Stimulated activated CD8-positive, alpha-beta memory T cell treated with anti-CD3 and anti-CD28 coated beads, Interleukin-7, amount 100 ng/mL, for 1 hour (primary cell): ENCODE measurements at places on chromosomes 13 and 19.
A peak's percentile ranks its signal among the peaks of the same experiment; 100 is the strongest.

GRCh38 chr13:75986818-75987217 is 350.7 kb downstream of the LMO7 start:
- no peak for DNase-seq

GRCh38 chr13:38944219-38944618 is 46.4 kb downstream of the STOML3 start:
- DNase-seq, result no peak

- no peak for DNase-seq
Observed at GRCh38 chr13:76293751-76294150, 592.5 kb downstream of the KCTD12 start.

DNA sequence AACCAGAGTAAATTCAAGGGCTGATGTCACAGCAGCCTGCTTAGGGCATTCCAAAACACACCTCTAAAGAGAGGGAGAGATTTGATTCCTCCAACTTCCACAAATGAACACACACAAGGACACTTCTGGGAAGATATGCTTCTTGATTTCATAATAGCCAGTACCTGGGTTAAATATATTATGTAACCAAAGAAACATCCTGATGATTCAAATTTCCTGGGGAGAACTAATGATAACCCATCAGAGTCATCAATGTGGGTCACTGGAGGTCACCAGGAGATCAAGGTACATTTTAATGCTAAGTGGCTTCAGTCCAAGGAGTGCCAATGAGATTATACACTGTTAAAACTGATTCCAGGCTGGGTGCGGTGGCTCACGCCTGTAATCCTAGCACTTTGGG is 54.0 kb upstream of the DOCK9 start:
- DNase-seq, result no peak

DNA sequence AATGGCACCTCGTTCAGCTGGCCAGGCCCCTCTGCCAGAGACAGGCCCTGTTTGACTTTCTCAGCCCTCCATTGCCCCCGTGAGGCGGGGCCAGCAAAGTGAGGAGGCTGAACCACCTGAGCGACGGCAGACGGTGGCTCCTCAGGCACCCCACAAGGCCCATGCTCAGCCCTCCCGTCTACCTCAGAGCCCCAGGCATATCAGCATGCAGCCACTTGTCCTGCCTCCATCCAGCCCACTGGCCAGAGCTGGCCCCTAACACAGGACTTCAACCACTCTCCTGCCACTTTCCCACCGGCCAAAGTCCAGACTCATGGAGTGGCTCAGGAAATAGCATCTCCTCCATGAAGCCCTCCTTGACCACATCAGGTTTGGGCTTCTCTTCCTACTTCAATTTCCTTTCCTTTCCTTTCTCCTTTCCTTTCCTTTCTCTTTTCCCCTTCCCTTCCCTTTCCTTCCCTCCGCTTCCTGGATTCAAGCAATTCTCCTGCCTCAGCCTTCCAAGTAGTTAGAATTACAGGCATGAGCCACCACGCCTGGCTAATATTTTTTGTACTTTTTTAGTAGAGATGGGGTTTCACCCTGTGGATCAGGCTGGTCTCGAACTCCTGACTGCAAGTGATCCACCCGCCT is 9.3 kb downstream of the SLC7A10 start:
- no peak for DNase-seq

- DNase-seq, result no peak
Observed at GRCh38 chr19:13782537-13782936, 8.3 kb downstream of the C19orf53 start.

GRCh38 chr19:41997121-41997850 is 3.3 kb upstream of the ATP1A3 start:
- DNase-seq, result peak; percentile 19

- DNase-seq, result no peak
Observed at GRCh38 chr19:55503157-55503501, 14.9 kb downstream of the SSC5D start.

GRCh38 chr19:11268783-11269267 is 6.5 kb upstream of the DOCK6 start:
- no peak for DNase-seq
